Gastrocnemius medialis (tissue), 4 donors: ENCODE measurements at places on chromosomes 16 and 17. TPM values are rescaled to one million over a fixed set of nuclear protein-coding genes. Genes with fewer than 3 reads are reported as not detected.

DNA sequence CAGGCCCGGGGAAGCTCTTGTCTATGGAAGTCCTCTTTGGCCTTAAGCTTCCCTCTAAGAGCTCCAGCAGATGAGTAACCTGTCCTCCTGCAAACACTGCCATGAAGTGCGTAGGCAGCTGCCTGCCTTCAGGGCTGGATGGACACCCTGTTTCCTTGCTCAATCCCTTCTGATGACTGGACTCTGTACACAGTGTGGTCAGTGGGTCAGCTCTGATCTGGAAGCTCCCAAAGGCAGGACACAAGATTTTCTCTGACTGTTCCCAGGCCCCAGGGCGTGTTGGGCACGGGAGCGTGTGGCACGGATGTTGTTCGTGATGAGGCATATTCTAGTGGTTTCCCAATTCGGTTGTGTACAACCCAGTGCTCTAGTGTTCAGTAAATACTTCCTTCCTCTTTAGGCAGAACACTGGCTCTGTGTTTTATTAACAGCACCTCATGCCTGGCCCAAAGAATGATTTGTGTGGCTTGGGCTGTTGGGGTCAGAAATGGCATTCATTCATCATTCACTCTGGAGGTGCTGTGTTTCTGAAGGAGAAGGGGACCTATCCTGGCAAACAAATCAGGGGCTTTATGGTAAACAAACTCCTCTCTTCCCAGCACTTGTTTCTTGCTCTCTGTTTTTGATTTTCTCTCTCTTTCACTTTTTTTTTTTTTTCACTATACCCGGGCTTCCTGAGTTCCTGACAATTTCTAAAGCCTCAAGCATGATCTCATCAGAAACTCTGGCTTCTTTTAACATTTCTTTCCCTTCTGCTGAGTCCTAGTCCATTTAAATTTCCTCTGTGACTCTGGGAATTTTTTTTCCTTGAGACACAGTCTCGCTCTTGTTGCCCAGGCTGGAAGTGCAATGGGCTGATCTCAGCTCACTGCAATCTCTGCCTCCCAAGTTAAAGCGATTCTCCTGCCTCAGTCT is 12.0 kb upstream of the RNF157 start:
- peak overlapping the region; percentile 97 for H3K27ac ChIP-seq
- H3K36me3 ChIP-seq = no peaks in the 10 kb centered on the region
- peaks cover 49% of the 10 kb centered on the region for H3K4me1 ChIP-seq
- no peak overlapping the region for H3K4me3 ChIP-seq
- DNase-seq = peak; percentile 97

- H3K36me3 ChIP-seq = no peaks in the 10 kb centered on the region
- no peaks in the 10 kb centered on the region for H3K4me1 ChIP-seq
- peaks cover 14% of the 10 kb centered on the region for H3K27me3 ChIP-seq
- H3K4me3 ChIP-seq = no peak overlapping the region
- no peak overlapping the region for H3K27ac ChIP-seq
- no peak for DNase-seq
These were observed 79.6 kb upstream of the LHX1 start for GRCh38 chr17:36857698-36858097.

- no peak for DNase-seq
- H3K36me3 ChIP-seq = no peaks in the 10 kb centered on the region
- no peak overlapping the region for H3K27ac ChIP-seq
- H3K4me1 ChIP-seq = no peaks in the 10 kb centered on the region
These were observed 1403.8 kb upstream of the GOT2 start for GRCh38 chr16:60137891-60138290.

GRCh38 chr17:63246344-63246743 is 199.8 kb downstream of the CYB561 start:
- H3K4me1 ChIP-seq = no peaks in the 10 kb centered on the region
- no peak for DNase-seq
- H3K36me3 ChIP-seq = no peaks in the 10 kb centered on the region
- no peak overlapping the region for H3K27ac ChIP-seq
- no peak overlapping the region for H3K4me3 ChIP-seq
- H3K27me3 ChIP-seq = no peaks in the 10 kb centered on the region

CLEC18B gene
- 1.1 TPM for total RNA-seq

GRCh38 chr16:83813823-83814658 is 6.3 kb downstream of the HSBP1 start:
- DNase-seq = no peak
- H3K4me1 ChIP-seq = peaks cover 13% of the 10 kb centered on the region
- H3K4me3 ChIP-seq = no peak overlapping the region

DNA sequence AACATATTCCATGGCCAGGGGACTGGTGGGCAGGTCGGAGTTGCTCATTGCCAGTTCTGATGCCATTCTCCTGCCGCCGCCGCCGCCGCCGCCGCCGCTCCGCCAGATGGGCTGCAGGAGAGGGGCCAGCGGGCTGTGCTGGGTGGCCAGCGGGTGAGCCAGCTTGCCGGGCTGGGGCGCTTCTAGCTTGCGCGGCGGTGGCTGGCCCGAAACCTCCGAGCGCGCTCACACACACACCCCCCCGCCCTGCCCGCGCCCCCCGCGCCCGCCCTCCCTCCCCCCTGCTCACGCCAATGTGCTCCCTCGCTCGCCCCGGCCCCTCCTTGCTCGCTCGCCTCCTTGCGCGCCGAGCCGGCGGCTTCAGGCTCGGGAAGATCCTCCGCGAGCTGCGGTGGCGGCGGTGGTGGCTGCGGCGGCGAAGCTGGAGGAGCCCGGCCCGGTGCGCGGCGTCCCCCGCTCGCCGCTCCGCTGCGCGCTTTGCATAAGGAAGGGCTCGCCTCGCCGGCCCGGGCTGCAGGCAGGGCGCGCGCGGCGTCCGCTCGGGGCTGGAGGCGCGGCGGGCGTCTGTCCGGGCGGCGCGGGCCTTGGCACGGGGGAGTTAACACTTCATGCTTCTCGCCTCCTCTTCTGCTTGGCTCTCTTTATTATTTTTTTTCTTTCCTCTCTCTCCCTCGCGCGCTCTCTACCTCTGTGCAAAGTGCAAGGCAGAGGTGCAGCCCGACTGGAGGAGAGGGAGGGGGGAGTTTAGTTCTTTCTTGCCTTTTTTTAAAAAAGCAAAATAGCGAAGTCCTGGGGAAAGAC is 500 bp downstream of the MAF start:
- H3K4me1 ChIP-seq = peaks cover 26% of the 10 kb centered on the region
- no peaks in the 10 kb centered on the region for H3K36me3 ChIP-seq
- peak; percentile 45 for DNase-seq
- H3K27me3 ChIP-seq = no peaks in the 10 kb centered on the region

MT1F gene
- not detected for total RNA-seq

TBX6 gene
- 0.29 TPM for total RNA-seq

DNA sequence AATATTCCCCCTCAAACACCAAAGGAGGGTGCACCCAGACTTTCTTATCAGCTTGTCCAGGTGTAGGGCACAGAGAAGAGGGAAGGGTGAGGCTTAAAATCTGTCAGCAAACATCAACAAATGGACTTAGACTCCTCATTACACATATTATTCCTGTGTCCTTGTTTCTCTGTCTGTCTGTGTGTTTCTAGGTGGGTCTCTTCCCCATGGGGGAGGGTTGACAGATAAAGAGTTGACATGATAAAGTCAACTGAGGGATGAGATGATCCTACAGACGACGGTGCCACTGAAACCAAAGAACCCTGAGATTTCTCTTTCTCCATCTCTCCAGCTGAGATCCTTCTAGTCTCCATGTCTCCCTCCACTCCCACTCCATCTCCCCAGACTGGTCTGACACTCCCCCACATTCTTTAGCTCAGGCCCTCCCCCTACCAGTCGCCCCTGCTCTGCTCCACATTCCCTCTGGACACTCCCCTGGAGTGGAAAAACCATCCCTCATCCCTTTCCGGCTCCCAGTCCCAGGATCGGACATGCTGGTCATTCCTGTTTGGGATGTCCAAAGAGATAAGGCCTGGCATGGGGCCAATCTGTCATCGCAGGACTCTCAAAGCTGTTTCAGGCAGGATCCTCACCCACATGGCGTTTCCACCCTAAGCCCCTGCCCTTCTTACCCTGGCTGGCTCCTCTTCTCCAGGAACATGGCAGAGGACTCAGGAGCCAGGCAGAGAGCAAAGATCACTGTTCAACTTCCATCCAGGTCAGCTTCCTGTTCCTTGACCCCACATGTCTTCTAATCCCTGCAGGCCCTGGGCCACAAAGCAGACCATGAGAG is 2.9 kb upstream of the ITGA3 start:
- no peak for DNase-seq
- H3K27ac ChIP-seq = no peak overlapping the region
- no peaks in the 10 kb centered on the region for H3K36me3 ChIP-seq
- peaks cover 24% of the 10 kb centered on the region for H3K4me1 ChIP-seq

PABPN1L gene
- not detected for total RNA-seq

FAM20A gene
- total RNA-seq = 3.1 TPM

DNA sequence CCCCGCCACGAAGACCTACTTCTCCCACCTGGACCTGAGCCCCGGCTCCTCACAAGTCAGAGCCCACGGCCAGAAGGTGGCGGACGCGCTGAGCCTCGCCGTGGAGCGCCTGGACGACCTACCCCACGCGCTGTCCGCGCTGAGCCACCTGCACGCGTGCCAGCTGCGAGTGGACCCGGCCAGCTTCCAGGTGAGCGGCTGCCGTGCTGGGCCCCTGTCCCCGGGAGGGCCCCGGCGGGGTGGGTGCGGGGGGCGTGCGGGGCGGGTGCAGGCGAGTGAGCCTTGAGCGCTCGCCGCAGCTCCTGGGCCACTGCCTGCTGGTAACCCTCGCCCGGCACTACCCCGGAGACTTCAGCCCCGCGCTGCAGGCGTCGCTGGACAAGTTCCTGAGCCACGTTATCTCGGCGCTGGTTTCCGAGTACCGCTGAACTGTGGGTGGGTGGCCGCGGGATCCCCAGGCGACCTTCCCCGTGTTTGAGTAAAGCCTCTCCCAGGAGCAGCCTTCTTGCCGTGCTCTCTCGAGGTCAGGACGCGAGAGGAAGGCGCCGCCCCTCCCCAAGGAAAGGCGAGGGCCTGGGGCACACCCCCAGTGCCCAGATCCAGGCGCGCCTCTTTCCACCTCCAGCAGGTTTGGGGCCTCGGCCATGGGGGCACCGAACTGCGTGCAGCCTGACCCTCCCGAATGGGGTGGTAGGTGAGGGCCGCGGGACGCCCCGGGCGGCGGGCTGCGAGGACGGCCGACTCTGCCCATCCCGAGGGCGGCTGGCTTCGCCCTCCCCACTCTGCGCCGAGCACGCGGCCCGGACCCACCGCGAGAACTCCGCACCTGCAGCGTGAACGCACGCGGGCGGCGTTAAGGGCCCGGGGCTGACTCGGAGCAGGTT is 664 bp downstream of the HBQ1 start:
- H3K4me3 ChIP-seq = peak overlapping the region; percentile 27
- peaks cover 10% of the 10 kb centered on the region for H3K4me1 ChIP-seq
- no peak for DNase-seq
- H3K36me3 ChIP-seq = no peaks in the 10 kb centered on the region

DNA sequence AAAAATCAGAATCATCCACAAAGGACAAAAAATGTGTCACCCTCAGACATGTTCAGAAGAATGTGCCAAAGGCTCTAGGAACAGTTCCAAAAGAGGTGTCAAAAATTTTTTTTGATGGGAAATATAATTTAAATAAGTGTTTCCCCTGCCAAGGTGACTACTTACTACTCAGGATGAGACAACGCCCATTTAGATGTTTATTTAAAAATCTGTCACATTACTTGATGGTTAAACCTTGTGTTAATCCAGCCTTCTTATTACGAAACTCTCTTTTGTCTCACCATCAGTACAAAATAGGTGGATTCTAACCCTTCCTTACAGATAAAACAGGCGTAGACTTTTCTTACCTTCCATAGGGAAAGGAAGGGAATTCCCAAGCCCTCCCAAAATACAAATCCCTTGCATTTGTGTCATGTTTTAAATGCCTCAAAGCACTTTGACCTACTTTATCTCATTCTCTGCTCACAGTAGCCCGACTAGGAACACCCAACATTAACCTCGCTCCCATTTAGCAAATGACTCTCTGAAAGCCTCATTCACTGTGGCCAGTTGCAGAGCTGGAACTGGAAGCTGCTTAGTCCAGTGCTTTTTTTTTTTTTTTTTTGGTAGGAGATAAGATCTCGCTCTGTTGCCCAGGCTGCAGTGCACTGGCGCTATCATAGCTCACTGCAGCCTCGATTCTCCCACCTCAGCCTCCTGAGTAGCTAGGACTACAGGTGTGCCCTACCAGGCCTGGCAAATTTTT is 5.8 kb upstream of the GNA13 start:
- no peaks in the 10 kb centered on the region for H3K27me3 ChIP-seq
- H3K4me3 ChIP-seq = no peak overlapping the region
- DNase-seq = no peak

DNA sequence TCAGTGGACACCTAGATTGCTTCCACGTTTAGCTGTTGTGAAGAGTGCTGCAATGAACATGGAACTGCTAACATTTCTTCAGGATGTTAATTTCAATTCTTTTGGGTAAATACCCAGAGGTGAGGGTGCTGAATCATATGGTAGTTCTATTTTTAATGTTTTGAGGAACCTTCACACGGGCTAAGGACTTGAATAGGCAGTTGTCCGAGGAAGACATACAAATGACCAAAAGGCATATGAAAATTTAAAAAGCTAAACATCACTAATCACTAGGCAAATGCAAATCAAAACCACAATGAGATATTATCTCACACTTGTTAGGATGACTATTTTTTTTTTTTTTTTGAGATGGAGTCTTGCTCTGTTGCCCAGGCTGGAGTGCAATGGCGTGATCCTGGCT is 173.3 kb downstream of the PRKCB start:
- no peak overlapping the region for H3K4me3 ChIP-seq
- H3K27ac ChIP-seq = no peak overlapping the region
- no peaks in the 10 kb centered on the region for H3K4me1 ChIP-seq
- H3K36me3 ChIP-seq = no peaks in the 10 kb centered on the region
- DNase-seq = no peak
- H3K27me3 ChIP-seq = no peaks in the 10 kb centered on the region

GRCh38 chr17:77374170-77374936 is 233.6 kb downstream of the SEC14L1 start:
- H3K27me3 ChIP-seq = no peaks in the 10 kb centered on the region
- H3K4me1 ChIP-seq = peaks cover 69% of the 10 kb centered on the region
- no peaks in the 10 kb centered on the region for H3K36me3 ChIP-seq
- peak overlapping the region; percentile 85 for H3K27ac ChIP-seq

DNA sequence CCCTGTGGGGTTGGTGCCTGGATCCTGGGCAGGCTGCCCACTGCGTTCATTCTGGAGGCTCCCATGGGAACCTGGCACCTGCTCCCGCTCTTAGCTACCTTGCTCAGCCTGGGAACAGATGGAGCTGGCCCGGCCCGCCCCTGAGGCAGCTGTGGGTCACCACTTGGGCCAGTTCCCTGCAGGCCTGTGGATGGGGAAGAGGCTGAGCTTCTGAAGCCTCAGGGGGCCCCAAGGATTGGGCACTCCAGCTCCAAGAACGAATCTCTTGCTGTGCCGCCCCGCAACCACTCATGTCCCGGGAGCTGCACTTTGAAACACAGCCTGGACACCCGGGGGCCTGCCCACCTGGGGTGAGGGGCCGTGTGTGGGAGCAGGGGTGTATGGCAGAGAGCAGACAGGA is 37.7 kb downstream of the BAHCC1 start:
- H3K27me3 ChIP-seq = no peaks in the 10 kb centered on the region
- H3K4me3 ChIP-seq = no peak overlapping the region
- no peak overlapping the region for H3K27ac ChIP-seq
- peaks cover 48% of the 10 kb centered on the region for H3K4me1 ChIP-seq
- no peak for DNase-seq
- no peaks in the 10 kb centered on the region for H3K36me3 ChIP-seq

VEZF1 gene
- total RNA-seq = 102 TPM

PLXDC1 gene
- total RNA-seq = 0.49 TPM
